Upper lobe of right lung (tissue), 1 donor: ENCODE measurements at places on chromosomes 6 and 20.

DNA sequence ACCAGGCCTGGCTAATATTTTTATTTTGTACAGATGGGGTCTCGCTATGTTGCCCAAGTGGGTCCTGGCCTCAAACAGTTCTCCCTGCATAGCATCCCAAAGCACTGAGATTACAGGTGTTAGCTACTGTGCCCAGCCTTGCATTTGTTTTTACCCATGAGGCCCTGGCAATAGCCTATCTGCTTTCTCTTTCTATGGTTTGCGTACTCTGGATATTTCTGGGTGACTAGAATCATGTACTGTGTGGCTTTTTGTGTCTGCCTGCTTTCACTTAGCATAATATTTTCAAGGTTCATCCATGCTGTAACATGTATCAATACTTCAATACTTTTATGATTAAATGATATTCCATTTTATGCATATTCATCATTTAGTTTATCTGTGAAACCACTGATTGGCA is 451.7 kb downstream of the GRIK2 start:
- no peak for DNase-seq

DNA sequence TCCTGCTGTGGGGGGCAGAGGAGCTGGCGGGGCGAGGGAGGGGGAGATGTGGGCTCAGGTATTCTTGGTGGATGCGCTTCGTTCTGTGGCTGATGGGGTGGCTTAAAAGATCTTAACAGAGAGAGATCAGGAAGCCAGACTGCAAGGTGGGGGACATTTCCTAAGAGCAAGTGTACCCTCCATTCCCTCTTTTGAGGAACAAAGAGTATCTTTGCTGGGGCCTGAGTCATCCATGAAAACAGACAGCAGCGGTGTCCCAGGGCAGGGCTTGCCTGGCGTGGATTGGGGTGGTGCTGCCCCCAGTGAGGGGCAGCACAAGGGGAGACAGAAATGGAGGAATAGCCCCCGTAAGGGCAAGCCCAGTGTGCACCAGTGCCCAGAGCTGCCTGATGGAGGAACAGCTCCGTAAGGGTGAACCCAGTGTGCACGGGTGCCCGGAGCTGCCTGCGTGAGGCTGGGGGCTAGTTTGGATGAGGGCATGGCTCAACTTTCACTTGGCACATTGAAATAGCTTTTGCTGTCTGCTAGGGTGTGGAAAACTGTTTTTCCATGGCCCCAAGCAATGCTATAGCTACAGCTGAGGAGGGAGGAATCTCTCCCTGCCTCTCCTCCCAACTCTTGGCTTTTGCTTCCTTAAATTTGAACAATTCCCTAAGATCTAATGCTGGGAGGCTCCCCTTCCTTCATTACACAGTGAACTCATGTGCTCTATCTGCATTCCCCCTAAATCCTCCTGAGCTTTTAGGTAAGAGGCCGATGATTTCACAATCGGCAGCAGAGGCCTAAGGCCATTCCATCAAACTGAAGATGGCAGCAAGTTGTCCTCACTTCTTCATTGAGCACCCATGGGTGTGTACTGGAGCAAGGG is 12.9 kb downstream of the MAPK13 start:
- no peak for DNase-seq

- DNase-seq: no peak
Measured at GRCh38 chr20:41234041-41234440, 83.5 kb downstream of the ZHX3 start.

- DNase-seq: no peak
Measured at GRCh38 chr6:113653275-113653674, 203.9 kb upstream of the MARCKS start.

- DNase-seq: no peak
Measured at GRCh38 chr6:34587325-34587724, 31.2 kb upstream of the SPDEF start.

DNA sequence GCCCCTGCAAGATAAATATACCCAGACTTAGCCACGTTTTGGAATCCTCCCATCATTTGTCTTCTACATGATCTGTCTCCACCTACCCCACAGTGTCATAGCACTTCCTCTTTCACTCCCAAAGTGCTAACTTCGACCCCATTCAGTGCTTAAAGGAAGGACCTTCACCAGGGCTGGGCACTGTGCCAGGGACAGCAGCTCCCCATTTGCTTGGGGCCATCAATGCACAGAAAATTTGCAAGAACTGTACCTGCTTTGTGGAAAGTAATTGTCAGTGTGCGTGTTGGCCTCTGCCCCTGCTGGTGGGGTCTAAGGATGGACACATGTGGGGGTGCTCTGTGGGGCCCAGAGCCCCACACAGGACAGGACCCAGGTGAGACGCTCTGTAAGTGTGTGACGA is 5.2 kb upstream of the BPIFA2 start:
- DNase-seq: no peak

DNA sequence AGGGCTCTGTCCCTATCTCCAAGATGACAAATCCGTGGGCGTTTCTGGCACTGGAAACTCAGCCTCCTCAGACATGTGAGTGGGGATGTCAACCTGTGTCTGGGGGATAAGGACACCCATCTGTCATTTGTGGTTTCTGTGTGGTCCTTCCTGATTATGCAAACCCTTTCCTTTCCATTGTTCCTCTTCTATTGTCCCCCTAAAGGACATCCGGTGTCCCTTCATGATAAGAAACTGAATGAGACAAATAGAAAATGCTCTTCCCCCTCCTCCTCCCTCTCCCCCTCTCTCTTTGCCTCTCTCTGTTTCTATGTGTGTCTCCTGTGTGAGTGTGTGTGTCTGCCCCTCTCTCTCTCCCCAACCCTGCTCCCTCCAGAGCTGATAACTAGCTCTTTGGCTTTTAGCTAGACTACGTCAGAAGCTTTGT is 11.5 kb upstream of the GLP1R start:
- no peak for DNase-seq

- DNase-seq: no peak
Measured at GRCh38 chr6:109772883-109773431, 81.9 kb downstream of the FIG4 start.

GRCh38 chr6:54621285-54621684 is 225.3 kb upstream of the FAM83B start:
- DNase-seq: no peak

- no peak for DNase-seq
Measured at GRCh38 chr20:51412333-51412871, 130.1 kb downstream of the NFATC2 start.

DNA sequence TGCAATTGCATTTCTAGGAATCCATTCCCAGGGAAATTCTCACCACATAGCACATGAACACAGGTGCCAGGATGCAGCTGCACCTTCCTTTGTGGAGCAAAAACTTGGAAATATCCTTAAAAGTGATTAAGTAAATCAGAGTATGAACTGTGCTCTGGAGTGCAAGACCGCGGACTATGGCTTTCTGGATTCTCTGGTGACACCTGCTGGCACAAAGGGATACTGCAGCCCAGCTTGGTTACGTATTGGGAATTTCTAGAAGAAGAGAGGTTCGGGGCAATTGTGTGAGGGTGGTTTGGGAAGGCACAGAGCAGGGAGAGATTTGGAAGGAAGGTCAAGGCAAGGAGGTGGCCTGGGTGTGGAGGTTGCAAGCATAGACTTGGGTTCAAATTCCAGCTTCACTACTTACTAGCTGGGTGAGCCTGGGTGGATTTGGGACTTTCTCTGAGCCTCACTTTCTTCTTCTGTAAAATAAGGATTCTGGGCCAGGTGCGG is 15.9 kb upstream of the PEDS1 start:
- no peak for DNase-seq

- DNase-seq: no peak
Measured at GRCh38 chr6:144659202-144660182, 374.4 kb downstream of the UTRN start.

- DNase-seq: peak; percentile 91
Measured at GRCh38 chr6:31769684-31770371, 7.3 kb downstream of the VWA7 start.

DNA sequence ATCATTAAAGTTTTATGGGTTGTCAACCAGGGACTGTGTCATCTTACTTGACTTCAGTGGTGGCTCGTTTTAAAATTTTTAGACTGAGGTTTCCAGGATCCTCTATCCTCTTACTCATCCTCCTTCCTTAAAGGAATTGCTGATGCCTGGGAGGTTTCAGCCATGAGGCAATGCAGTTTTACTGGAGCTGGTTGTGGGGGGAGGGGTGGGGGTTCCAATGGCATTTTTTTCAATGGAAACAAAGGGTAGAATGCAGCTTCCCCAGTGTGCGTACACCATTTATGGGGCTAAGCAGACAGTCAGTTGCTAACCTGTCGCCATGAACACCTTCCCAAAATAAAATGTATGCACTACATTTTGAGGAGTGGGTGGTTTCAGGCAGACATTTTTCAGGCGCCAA is 88.0 kb downstream of the METTL24 start:
- DNase-seq: no peak

DNA sequence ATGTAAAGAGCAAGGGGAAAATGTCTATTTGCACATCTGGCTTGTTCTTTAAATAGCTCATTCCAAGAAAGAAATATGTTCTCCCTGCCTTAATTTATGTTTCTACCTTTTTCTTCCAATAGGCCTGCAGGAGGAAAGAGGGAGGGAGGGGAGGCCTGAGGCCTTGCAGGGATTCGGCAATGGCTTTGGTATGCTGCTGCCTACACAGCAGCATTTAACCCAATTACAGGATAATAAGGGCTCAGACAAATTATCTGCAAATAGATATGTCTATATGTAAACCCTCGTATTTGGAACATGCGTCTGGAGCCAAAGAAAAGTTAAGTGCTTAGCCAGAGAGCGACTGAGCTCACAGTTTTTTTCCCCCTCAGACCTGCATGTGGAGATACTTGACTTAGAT is 277.2 kb downstream of the CDC5L start:
- DNase-seq: no peak
